ENCODE measurements at places on chromosomes 5 and 9.
A peak's percentile ranks its signal among the peaks of the same experiment; 100 is the strongest.

- DNase-seq: no peak
Measured at GRCh38 chr9:133148199-133149129, 15.2 kb downstream of the GBGT1 start.

DNA sequence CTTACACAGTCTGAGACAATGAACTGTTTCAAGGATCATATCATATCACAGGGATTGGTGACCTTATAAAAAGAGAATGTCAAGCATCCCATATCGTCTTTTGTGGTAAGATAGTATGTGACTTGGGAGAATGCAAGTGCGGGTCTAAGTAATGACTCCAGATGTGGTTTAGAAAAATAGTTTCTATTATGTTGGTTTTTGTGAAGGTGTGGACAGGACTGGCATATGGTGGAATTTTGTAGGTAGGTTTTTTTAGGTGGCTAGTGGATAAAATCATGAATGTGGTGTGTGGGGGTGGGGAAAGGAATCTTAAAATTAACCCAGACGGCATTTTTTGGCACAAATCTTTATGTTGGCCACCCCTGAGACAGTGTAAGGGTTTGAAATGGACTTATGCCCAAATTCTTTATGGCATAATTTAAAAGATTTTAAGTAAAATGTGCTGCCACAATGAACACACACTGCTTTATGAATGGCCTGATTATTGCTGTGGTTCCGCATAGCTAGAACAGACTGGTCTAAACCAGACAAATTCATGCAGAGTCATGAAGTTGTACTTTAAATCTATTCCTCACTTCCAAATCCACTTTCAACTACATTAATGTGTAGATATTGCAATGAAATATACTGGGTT lies 204.8 kb upstream of the HAPLN1 start:
- DNase-seq: no peak

DNA sequence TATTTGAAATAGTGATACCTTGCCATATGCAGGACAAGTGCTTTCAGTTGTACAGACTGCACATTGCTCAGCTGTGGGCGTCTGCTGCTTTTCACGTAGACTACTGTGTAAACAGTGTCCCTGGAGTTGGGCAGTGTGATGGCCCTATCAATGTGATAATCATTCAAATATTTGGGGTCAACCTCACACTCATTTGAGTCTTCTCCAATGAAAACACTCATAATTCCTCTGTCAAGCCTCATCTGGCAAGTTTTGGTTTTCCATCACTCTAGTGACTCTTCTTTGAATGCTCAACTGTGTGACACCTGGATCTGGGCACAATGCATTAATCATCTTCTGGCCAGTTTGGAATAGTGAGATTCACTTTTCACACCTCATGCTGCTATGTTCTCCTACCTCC lies 64.4 kb downstream of the UGCG start:
- DNase-seq: no peak

DNA sequence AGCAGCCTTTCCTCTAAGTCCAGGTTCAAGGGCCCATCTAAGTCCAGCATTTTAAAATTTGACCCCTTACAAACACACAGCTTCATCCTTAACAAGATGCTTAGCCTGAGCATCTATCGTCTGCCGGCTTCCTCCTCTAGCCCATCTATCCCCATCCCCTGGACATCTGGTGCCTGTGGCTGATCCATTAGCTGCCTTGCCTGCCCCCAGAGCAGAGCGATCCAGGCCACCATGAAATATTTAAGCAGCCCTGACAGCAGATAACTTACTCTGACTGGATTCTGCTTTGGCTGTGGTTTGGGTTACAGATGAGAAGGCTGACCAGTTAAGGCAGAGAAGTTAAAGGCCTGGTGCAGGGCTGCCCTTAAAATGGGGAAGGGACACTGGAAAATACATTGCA lies 30.9 kb upstream of the CPEB4 start:
- no peak for DNase-seq

- DNase-seq: no peak
Measured at GRCh38 chr5:81154725-81155124, 78.4 kb upstream of the CKMT2 start.

- no peak for DNase-seq
Measured at GRCh38 chr9:134660407-134660806, 18.8 kb downstream of the COL5A1 start.

- DNase-seq: no peak
Measured at GRCh38 chr5:123598028-123598689, 86.2 kb downstream of the CSNK1G3 start.

DNA sequence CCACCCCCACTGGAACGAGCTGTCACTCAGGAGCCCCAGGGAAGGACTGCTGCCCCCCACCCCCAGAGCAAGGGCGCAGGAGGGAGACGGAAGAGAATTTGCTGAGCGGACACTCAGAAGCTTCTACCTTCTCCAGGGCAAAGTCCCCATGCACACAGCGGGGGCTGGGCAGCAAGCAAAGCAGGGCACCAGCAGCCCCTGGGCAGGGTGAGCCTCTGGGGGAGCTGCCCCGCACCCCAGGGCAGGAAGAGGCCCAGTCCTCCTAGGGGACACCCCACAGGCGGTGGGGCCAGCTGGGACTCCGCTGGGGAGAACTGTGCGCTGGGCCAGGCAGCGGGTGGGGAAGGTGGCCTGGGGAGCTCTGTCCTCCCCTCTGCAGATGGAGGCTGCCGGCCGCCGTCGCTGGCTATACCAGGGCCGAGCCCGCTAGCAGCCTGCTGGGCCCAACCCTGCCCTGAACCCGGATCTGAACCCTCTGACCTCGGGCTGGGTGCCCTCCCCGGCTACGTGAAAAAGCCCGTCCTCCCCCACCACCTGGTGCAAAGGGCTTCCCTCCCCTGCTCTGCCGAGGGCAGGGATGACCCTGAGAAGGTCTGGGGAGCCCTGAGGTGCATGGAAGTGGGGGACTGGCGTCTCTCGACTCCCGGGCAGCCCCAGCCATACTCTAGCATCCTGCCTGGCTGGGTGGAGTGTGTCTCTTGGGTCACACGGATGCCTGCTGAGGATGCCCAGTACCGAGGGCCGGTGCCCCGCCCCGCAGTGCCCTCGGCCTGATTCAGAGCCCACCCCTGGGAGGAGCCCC lies 597 bp upstream of the SLC34A3 start:
- no peak for DNase-seq

GRCh38 chr9:10566848-10567247 lies 46.0 kb downstream of the PTPRD start:
- DNase-seq: no peak

- no peak for DNase-seq
Measured at GRCh38 chr5:96084874-96085506, 123.3 kb upstream of the ELL2 start.

DNA sequence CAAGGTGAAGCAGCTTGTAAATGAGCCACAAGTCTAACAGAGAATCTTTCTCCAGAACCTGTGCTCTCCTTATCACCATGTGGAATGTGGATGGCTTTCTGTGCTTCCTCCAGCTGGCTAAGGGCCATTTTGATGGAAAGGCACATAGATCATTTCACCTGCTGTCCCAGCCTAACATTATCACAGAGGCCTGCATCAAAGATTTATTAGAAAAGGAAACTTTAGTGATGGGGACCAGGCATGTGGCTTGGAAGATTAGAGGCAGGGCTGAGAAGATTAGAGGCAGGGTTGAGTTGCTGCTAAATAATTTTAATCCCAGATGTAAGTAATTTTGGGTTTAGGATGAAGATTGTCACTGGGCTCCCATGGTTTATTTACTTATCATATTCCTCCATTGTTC lies 6.3 kb downstream of the SPEF2 start:
- no peak for DNase-seq

DNA sequence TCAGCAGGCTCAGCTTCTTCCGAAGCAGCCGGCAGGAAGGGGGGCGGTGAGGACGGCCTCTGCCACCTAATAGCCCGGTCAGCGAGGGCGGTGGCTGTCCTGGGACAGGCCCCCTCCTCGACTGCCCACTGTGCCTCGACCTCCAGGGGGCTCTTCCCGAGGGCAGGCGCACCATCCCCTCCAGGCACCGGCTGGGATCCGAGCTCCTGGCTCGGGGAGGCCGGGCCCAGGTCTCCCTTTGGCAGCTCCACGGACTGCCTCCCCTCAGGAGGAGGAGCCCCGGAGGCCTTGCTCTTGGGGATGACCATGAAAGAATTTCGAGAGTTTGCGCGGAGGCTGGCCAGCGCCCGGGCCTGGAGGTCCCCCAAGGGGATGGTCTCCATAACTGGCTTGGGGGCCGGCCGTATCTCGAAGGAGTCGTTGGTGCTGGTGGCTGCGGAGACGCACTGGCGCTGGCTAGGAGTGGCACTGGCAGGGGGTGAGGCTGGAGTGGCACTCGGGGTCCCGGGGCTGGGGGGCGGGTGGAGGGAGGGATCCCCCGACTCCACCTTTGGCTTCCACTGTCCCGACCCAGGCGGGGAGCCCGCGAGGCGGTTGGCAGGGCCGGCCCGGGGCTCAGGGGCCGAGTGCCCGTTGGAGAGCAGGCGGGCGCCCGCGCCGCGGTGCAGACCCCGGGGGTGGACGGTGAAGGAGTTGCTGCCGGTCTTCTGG lies 975 bp downstream of the TPRN start:
- no peak for DNase-seq

DNA sequence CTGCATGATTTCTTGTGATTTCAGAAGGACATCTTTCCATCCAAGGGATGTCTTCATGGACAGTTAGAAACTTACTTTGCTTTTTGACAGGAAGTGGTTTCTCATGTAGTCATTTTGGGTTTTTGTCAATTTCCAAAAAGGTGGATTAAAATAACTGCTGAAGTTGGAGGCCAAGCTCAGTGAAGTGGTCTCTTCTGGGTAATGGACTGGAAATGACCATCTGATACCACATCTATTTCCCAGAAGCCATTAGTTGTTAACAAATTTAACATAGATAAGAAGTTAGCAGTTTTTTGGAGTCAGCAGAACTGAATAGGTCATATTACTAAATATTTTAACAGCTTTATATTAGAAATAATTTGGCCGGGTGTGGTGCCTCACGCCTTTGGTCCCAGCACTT lies 86.2 kb upstream of the MYO10 start:
- DNase-seq: no peak

- no peak for DNase-seq
Measured at GRCh38 chr5:132313366-132313765, 19.2 kb downstream of the SLC22A4 start.

DNA sequence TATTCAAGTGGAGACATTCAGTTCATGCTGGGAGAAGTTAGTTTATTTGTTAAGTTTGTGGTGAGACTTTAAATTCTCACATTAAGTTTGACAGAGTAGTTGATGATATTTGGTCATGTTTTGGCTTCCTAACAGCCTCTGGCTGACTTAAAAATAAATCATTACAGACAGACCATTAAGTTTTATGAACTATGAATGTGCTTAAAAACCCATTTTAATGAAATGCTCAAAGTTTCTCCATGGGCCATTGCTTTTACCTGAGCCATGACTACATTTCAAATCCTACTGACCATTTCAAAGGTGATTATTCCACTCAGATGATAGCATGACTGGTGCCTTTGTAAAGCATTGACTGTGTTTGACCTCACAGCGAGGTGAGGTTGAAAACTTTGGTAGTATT lies 192.7 kb downstream of the LRRC70 start:
- no peak for DNase-seq

- peak; percentile 65 for DNase-seq
Measured at GRCh38 chr5:91499943-91500531, 116.9 kb upstream of the ARRDC3 start.

DNA sequence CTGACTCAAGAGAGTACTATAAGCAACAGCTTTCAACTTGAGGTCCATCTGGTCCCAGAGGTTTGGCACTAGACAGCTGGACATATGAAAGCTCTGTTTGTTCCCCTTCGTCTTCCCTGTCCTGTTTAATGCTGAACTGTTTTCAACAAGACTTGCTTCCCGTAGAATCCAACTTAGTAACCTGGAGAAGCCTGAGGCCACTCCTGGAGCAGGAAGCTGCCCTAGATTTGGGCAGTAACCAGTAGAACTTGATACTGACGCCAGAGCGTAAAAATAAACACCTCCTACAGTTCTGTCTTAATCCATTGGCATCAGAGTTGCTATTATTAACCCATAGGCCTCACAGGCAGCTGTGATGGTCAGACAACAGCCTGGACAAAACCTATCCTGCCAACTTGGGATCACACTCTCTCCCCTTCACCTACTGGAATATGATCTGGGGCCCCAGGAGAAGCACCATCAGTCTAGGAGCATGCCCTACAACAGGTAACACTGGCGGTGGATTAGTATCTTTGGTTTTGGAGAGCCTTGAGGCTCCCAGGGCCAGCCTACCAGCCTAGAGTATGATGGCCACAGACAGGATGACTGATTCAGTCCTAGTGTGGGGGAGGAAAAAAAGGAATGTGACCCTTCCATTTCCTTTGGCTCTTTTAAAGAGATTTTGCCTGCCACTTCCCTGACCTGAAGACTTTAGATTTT lies 29.2 kb downstream of the RUSC2 start:
- peak; percentile 26 for DNase-seq

DNA sequence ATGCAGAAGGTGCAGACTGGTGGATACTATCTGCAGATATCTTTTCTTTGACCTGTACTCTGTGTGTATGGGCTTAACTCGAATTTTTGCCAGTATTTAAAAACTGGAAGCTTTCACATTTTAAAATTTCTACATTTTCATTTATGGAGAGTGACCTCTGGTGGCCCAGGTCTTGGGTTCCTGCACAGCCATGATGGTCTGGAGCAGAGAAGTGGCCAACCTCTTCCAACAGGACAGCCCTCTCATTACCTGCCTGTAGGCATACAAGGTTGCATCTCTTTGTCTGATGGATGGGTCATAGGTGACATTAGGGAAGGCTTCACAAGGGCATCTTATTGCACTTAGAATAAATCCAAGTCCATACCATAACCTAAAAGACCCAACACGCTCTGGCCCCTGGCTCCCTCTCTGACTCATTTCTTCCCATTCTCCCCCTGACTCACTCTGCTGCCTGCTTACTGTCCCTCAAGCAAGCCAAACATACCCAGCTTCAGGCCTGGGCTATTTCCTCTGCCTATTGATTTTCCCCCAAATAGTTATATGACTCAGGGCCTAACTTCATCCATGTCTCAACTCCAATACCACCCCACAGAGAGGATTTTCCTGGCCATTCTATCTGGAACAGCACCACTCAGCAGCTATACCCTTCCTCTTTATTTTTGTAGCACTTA lies 113.3 kb upstream of the SLC1A3 start:
- DNase-seq: no peak

DNA sequence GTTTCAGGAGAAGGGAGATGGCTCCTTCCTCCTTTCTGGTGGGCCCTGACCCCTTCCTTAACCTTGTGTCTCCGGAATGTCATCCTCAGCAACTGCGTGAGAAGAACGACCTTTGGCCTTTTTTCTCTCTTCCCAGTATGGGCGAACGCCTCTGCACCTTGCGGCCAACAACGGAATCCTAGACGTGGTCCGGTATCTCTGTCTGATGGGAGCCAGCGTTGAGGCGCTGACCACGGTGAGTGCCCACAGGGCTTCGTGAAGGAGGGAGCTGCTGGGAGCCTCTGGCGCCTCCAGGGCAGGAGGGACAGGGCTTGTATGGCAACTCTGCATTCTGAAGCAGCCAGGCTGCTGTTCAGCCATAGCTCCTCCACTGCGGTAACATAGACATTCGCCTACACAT lies 68.0 kb upstream of the CTSL start:
- DNase-seq: no peak

GRCh38 chr5:32051796-32052195 lies 122.3 kb downstream of the GOLPH3 start:
- DNase-seq: no peak
